ENCODE measurements at places on chromosomes 5 and 9. TPM values are rescaled to one million over a fixed set of nuclear protein-coding genes. Genes with fewer than 3 reads are reported as not detected.

The CTNNAL1 gene
- 20.9 TPM for total RNA-seq

DNA sequence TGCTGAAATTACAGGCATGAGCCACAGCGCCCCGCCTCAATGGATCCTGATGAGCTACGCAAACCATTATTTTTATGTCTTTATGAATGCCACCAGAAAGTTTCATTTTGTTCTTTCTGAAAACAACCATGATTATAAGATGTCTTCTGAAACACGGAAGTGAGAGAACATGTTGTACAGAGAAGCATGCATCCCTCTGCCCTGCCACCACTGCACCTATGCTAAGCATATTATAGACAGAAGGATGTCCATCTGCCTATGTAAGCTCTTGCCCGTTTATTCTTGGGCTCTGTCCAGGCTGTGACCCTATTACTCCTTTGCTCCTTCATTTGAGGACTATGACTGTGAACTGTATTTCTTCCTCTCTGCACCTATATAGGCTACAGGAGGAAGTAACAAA, 74.3 kb downstream of the GRAMD2B start:
- DNase-seq: no peak

The QRFP gene
- total RNA-seq: not detected

The LRRC26 gene
- not detected for total RNA-seq

- DNase-seq: no peak
Observed at GRCh38 chr9:120985819-120986222, 59.2 kb upstream of the TRAF1 start.

DNA sequence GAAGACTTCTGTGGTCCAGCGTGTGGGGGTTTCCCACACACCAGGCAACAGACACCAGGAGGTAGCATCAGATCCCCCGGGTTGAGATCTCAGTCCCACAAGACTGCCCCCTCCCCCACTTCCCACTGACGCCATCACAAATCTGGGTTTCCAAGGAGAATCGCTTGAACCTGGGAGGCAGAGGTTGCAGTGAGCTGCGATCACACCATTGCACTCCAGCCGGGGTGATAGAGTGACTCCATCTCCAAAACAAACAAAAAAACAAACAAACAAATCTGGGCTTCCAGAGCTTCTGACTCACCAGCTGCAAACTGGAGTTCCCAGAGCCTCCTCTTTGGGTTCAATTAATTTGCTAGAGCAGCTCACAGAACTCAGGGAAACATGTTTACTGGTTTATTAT, 4.7 kb upstream of the GBGT1 start:
- no peak for DNase-seq

GRCh38 chr5:96203761-96204160, 229.3 kb downstream of the PCSK1 start:
- DNase-seq: no peak

DNA sequence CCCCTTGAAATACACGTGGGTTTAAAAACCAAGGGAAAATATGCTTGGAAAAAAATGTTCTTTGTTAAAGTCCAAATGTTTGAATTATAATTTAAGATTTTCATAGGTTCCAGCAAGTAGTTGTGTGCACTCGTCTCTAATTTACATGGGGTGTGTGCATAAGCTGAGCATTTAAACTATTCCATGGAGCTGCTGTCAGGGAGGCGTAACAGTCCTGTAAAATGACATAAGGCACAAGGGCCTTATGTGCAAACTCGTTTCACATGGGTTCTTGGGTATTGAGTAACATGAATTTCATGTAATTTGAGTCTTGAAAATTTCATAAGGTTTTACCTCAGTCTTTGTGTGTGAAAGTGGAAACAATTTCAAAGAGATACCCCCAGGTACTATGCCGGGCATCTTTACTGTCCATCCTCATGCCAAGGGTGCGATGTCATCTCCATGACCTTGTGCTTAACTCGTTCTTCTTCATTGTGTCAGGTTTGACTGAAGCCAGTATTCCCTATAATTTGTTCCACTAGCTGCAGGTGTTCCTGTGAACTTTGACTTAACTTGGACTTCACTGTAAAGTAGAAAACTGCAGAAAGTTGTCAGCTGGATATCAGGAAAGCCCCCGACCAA, 359.3 kb downstream of the SH3GL2 start:
- no peak for DNase-seq

DNA sequence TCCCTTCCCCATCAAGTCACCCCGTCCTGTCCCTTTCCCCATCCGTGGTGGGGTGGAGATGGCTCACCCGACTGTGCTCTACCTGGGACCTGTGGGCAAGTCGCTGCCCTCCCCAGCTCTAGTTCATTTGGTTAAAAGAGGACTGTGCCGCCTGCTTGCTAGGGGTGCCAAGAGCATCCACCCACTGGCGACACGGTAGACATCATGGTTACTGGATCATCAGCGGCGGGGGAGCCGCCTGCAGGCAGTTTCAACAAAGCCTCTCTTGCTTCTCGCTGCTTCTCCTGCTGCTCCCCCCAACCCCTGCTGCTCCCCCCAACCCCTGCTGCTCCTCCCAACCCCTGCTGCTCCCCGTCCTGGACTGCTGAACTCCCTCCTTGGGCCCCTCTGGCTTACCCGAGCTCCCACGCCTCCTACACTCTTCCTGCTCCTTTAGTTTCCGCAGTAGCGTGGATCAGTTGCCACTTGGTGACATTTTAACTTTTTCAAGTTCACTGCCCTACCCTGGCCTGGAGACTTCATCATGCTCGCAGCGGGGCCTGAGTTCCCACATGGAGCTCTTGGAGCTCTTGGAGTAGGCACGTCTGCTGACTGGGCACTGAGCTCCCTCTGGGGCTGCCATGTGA, 22.0 kb upstream of the SCGB3A1 start:
- no peak for DNase-seq
